ENCODE measurements at places on chromosomes 5 and 9. TPM values are rescaled to one million over a fixed set of nuclear protein-coding genes. Genes with fewer than 3 reads are reported as not detected.

MRRF gene
- total RNA-seq = 28.1 TPM

DNA sequence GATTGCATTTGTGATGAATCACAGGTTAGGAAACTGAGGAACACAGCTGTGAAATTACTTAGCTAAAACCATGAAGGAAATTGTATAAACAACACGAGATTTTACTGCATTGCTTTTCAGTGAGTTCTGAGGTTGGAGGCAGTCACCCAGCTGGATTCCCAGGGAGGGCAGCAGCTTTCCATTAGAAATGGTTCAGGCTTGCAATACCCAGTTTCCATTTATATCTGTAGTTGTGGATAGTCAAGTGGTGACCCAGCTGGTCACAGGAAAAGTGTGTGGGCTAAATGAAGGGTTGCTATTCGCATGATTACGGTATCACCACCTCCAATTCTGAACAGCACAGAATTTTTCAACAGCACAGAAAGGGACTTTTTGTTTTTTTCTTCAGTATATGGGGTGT, 34.3 kb upstream of the SPATA31D4 start:
- H3K27me3 ChIP-seq = no peaks in the 10 kb centered on the region
- no peak overlapping the region for H3K4me3 ChIP-seq
- no peak for DNase-seq
- H3K4me1 ChIP-seq = no peaks in the 10 kb centered on the region
- H3K36me3 ChIP-seq = no peaks in the 10 kb centered on the region
- no peak overlapping the region for H3K27ac ChIP-seq

- no peaks in the 10 kb centered on the region for H3K36me3 ChIP-seq
- H3K27me3 ChIP-seq = no peaks in the 10 kb centered on the region
- no peak overlapping the region for H3K4me3 ChIP-seq
- DNase-seq = no peak
- no peak overlapping the region for H3K27ac ChIP-seq
Observed at GRCh38 chr5:149254506-149254905, 17.2 kb upstream of the AFAP1L1 start.

- no peak overlapping the region for H3K4me3 ChIP-seq
- H3K27me3 ChIP-seq = no peaks in the 10 kb centered on the region
- H3K4me1 ChIP-seq = no peaks in the 10 kb centered on the region
- DNase-seq = no peak
Observed at GRCh38 chr9:81522716-81523551, 166.4 kb downstream of the TLE1 start.

- no peak overlapping the region for H3K27ac ChIP-seq
- no peaks in the 10 kb centered on the region for H3K36me3 ChIP-seq
- no peak overlapping the region for H3K4me3 ChIP-seq
- no peak for DNase-seq
- H3K27me3 ChIP-seq = no peaks in the 10 kb centered on the region
Observed at GRCh38 chr9:2602704-2603116, 18.9 kb upstream of the VLDLR start.

Measured in naive thymus-derived CD4-positive, alpha-beta T cell (primary cell).